ENCODE measurements at places on chromosomes 6 and 20.

DNA sequence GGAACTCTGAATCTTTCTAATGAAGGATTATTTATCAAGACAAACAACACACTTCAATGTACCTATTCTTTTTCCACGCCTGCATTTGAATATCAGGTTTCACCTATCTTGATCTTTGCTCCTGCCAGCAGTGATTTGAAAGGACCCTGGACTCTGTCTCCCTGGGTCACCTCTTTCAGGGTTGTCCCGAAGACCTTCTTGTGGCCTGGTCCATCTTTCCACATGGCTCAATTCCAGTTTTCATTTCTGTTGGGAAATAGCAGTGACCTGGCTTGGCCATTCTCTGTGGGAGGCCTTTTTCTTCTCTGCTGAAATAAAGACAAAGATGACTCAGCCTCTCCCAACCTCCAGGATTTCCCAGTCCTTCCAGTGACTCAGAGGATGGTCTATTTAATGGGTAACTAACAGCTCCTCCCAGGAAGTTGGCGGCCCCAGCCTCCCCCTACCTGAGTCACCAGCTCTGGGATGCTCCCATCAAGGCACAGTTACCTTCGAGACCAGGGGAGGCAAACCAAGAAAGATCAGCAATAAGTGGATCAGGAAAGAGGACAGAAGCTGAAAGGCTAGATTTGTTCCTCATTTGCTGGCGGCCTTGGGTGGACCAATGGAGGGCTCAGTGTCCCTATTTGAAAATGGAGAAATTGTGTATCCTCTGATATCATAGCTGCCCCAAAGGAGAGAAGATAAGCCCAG lies 120.2 kb upstream of the RNF24 start:
- DNase-seq: no peak

GRCh38 chr20:21134883-21135493 lies 9.1 kb downstream of the KIZ start:
- no peak for DNase-seq

DNA sequence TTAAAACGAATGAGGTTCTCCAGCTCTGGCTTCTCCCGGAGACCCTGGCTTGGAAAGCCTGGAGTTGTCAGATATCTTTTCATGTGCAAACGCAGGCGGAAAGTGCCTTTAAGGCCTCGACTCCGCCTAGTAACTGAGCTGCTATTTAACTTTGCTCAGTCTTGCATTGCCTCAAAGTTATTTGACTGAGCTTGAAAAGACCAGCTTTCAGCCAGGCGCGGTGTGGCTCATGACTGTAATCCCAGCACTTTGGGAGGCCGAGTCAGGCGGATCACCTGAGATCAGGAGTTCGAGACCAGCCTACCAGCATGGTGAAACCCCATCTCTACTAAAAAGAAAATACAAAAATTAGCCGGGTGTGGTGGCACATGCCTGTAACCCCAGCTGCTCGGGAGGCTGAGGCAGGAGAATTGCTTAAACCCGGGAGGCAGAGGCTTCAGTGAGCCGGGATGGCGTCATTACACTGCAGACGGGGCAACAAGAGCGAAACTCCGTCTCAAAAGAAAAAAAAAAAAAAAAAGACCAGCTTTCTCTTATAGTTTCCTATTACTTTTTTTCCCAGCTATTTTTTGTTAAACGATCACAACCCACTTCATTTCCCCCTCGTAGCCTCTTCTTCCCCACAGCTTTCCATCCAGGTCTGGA lies 1.9 kb downstream of the GCNT2 start:
- no peak for DNase-seq

DNA sequence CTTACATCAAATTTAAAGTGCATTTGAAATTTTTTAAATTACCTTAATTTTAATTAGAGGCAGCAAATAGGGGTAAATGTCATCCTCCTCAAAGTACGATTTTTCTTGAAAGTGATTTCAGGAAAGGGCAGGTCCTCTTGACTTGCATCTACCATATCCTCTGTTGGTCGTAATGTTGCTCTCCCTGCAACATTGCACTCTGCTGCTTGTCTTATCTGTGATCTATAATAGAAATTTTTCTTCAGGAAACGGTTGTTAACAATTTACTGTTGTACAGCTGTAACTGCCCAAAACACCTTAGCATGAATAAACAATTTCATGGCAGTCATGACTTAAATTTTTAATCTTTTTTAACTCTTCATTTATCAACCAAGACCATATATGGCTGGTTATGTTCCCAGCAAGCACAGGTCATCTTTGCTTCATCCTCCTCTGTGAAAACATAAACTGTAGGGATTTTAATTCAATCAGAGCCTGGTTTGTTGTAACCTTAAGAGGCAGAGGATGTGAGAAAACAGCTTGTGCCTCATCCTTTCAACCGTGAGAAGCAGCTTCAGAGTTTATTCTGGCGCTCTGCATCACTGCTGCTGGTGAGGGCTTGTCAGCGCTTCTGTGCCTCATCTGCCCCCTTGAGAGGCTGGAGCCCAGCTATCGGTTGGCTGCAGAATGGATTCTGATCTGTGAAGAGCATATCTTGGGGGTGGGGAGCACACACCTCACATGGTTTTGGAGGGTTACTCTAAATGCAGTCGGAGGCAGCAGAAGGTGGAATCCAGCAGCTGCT lies 56.0 kb downstream of the CTNNBL1 start:
- no peak for DNase-seq

DNA sequence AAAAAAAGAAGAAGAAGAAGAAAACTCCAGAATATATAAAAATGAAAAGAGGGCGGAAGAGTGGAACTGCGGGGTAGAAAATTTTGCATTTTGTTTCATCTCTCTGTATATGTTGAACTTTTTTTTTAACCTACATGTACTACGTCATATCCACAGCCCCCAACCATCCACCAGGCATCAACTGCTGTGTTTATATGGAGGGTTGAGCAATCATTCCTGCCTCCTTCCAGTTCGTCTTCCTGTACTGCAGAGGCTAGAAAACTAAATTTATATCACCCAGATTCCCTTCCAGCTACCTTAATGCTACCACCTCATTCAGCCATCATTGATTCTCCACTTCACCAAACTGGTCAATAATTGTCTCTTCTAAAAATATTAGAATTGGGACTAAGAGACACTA lies 9.5 kb upstream of the SIGLEC1 start:
- no peak for DNase-seq

DNA sequence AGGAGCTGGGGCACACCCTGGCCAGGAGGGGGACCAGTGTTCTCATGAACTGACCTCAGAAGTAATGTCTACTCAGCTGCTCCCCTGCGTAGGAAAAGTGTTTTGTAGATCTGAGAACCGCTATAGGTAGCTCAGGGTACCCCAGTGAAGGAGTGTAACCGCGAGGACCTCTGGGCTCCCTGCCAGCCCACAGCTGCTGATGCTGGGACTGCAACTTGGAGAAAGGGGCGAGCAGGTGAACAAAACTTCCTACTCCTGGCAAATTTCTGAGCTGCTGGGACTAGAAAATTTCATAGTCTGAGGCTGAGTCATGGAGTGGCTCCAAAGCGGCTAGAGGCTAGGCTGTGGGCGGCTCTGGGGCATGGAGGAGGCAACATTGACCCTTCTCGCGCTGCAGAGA lies 51.9 kb downstream of the PYGB start:
- DNase-seq: no peak

- no peak for DNase-seq
These were observed 157.7 kb downstream of the ANKRD60 start for GRCh38 chr20:58070664-58071196.

GRCh38 chr20:24616258-24617079 lies 147.0 kb downstream of the SYNDIG1 start:
- DNase-seq: no peak

- DNase-seq: no peak
These were observed 73.4 kb downstream of the MYB start for GRCh38 chr6:135254471-135254870.

GRCh38 chr6:50966532-50966931 lies 147.9 kb downstream of the TFAP2B start:
- no peak for DNase-seq

- DNase-seq: no peak
These were observed 45.3 kb downstream of the SLC52A3 start for GRCh38 chr20:722822-723644.

DNA sequence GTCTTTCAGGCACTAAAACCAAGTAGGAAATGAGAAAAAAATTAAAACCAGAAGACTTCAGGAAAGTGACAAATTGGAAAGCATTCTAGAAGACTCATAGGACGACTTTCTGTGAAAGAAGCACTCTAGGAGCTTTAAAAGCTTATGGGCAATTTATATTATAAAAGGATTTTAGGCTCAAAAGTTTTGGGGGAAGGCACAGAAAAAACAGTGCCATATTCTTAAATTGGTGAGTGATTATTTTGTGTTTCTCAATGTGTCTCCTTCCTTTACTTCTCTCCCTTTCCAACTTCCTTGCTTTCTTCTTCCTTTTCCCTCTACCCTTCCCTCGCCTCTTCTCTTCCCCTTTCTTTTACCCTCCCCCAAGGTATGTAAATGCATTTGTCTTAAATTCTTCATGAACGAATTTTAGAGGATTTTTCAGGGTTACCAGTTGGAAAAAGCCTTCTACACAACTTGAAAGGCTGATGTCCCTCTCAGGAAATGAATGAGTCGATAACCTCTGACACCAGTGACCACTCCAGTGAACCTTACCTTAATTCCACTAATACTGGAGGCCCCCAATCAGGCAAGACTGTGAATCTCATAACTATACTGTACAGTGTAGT lies 2.6 kb upstream of the LIN28B start:
- DNase-seq: no peak

- DNase-seq: no peak
These were observed 16.5 kb upstream of the TMEM30A start for GRCh38 chr6:75301088-75301487.

- no peak for DNase-seq
These were observed 167.0 kb upstream of the SASH1 start for GRCh38 chr6:148175550-148176188.

DNA sequence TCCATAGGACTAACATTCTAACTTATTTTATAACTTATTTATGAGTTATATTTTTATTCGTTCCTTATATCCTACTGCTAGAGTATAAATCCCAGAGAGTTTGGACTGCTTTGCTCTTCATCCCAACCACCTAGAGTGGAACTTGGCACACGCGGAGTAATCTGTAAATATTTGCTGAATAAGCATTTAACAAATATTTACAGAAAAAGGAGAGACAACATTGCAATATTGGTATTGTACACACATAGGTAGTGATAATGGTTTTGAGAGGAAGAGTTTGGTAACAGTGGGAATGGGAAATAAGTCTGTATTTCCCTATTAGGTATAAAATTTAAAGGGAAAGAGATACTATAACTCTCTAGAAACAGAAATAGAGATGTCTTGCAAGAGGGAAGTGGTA lies 634.8 kb upstream of the CITED2 start:
- no peak for DNase-seq

DNA sequence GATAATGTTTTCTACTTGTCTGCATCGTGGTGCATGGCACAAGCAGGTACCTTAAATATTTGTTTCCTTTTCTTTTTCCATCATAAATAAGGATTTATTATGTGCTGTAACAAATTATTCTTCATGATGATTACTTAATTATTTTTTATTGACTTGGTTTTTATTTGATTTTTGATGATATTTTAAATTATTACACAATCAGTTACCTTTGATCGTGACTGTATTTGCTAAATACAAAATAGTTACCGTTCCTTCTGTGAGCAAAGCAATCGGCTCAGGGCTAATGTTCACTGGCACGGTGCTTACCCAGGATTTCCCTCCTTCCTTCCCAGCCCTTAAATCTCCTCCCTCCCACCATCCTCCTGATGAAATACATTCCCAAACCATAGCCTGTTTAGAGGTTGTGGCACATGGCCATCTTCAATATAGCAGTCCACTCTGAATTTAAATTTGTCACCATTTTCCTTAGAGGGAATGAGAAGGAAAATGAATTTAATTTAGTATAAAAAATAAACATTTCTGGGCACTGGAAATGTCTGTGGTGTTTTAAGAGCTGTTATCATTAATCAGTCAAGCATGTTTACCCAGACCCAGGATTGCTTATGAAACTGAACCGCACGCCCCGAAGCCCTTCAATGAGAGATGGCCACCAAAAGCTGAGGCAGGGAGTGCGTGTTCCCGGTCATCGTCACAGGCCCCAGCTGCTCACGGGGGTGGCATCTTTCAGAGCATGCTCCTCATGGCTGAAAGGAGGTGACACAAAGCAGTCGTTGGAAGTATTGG lies 23.0 kb upstream of the EXOC2 start:
- no peak for DNase-seq

GRCh38 chr20:11976966-11977365 lies 59.3 kb downstream of the BTBD3 start:
- DNase-seq: no peak

- no peak for DNase-seq
These were observed 103.4 kb downstream of the TULP4 start for GRCh38 chr6:158415666-158416065.

GRCh38 chr6:91486200-91486599 lies 899.3 kb upstream of the MAP3K7 start:
- no peak for DNase-seq

GRCh38 chr6:149127212-149127611 lies 190.3 kb upstream of the TAB2 start:
- no peak for DNase-seq

DNA sequence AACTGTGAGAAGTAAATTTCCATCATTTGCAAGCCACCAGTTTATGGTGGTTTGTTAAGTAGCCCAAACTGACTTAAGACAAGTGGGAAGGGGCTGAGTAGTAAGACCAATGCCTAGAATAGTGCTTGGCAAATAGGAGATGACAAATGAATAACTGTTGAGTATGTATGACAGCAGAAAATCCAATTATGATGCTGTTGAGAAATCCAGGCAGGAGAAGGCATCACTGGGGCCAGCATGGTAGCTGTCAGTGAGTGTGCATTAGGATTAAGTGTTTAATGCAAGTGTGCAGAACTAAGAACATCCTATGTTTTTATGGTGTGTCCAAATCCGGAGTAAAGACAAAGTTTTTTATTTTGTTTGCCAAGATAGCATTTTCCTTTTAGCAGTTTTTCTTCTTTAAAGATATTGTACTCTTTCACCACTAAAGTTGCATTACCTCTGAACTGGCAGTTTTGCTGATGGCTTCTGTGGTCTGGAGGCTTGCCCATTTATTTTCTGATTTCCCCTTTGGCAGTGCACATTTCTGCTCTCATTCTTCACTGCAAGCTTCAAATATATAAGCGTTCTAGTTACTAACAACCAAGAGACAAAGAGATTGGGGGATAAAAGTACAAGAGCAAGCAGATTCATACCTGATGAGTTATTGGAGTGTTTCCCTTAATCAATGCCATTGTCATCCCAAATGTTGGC lies 289.7 kb downstream of the KCNQ5 start:
- DNase-seq: no peak
